ENCODE measurements at places on chromosomes 4 and X. TPM values are rescaled to one million over a fixed set of nuclear protein-coding genes. Genes with fewer than 3 reads are reported as not detected.
A peak's percentile ranks its signal among the peaks of the same experiment; 100 is the strongest.

Gene MGAT4D
- not detected for total RNA-seq

Gene TKTL1
- 14.0 TPM for total RNA-seq

Gene APLN
- total RNA-seq = 15.4 TPM

GRCh38 chrX:118702741-118703140 is 24.7 kb upstream of the IL13RA1 start:
- no peak for DNase-seq

Gene DSPP
- not detected for total RNA-seq

Gene TLR10
- total RNA-seq = not detected

DNA sequence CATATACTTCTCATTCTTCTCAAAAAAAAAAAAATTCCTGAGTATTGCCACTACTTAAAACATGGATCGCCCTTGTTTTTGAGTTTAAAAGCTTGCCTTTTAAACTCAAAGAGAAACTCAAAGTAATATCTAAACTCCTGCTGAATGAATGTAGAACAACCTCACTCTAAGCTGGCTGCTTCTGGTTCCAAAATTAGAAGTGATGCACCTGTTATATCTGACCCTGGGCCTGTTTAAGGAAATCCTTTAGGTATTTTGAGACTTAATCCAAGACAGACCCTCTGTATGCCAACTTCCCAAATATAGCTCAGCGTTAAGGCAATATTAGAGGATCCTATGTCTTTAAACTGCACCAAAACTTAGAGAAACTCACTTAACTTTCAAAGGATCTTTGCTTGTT is 1.8 kb upstream of the OTUD4 start:
- DNase-seq = no peak

GRCh38 chr4:1031956-1032795 is 20.8 kb downstream of the FGFRL1 start:
- DNase-seq = no peak

Gene PAGE4
- total RNA-seq = not detected

DNA sequence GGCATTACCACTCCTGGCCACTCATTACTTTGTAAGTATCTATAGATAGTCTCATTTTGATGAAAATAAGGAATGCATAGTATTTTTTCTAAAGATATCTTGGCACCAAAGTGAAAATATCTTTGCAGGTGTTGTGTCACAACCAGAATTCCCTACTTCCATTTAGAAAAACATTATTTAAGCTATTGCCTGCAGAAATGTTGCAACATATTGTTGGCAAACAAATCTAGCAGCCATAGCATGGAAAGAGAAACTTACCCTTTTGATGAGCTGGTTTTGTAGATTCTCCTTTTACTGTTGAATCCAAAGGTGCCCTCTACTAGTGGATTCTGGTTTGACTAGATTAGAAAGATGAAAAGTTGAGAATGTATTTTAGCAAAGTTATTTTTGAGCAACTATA is 138.8 kb downstream of the AREG start:
- DNase-seq = no peak

DNA sequence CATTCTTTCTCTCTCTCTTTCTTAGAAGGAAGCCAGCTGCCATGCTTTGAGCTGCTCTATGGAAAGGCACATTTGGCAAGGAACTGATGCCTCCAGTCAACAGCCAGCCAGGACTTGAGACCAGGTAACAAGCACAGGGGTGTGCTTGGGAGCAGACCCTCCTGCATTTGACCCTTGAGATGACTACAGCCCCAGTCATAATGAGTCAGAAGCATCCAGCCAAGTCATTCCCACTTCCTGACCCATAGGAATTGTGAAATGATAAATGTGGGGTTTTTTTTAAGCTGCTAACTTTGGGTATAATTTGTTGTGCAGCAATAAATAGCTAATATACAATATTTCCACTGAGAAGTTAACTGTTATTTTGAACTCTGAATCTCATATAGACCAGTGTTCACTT is 446.9 kb downstream of the GRXCR1 start:
- DNase-seq = no peak

Gene GABRB1
- 1.1 TPM for total RNA-seq

DNA sequence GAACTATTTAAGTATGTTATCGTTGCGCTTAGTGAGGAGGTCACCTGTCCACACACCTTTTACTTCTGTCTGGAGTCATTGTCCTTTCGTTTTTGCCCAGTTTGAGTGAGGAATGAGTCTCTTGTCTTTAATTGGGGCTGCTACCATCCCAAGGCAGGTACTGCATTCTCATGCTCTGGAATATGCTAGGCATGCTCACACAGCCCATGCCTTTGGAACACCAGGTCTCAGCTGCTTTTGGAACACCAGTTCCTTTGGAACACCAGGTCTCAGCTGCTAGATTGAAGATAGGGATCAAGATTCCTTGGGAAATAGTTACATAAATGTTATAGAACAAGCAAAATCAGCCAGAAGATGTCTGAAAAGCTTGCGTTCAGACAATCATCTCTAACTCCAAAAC is 73.1 kb downstream of the AREG start:
- no peak for DNase-seq

Gene RIPPLY1
- total RNA-seq = not detected

DNA sequence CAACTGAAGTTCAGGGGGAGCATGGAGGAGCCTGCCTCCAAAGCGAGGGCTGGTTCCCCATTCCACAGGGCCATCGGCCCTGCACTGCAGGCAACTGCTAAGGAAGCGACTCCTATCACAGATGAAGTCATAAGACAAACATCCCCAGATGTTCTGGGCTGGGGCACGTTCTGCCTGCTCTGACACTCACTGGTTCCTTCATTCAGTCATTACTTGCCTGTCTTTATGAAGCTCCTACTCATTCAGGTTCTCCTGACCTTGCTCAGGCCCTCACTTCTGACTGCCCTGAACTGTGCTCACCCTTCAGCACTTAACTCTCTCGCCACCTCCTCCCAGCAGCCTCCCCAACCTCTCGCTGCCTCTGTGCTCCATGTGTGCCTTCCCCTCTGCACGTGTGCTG is 2.5 kb upstream of the SLC2A9 start:
- no peak for DNase-seq

GRCh38 chr4:163544407-163545038 is 50.0 kb downstream of the TMA16 start:
- peak; percentile 76 for DNase-seq

Measured in Right ventricle myocardium superior (tissue), 1 donor.